Kidney (tissue), 22 donors: ENCODE measurements at places on chromosomes 3 and 15. TPM values are rescaled to one million over a fixed set of nuclear protein-coding genes. Genes with fewer than 3 reads are reported as not detected.

Gene TMEM207
- total RNA-seq: not detected

DNA sequence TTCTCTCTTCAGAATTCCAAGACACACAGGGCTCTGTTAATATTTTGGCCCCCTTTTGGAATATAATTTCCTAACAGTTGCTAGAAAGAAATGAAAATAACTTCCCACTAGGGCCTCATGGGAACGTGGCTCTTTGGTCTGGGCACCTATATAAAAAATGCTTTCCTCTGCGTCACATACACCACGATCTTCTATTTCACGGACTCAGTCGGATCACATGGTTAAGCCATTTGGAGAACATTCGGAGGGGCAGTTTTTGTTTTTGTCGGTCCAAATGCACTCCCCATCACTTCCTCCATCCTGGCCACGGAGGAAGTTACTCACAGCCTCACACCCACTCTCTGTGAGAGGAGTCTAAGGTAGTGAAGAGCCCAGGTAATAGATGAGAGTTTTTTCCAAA is 21.0 kb downstream of the TMEM44 start:
- no peaks in the 10 kb centered on the region for H3K36me3 ChIP-seq
- no peaks in the 10 kb centered on the region for H3K27me3 ChIP-seq
- no peak overlapping the region for H3K4me3 ChIP-seq
- H3K4me1 ChIP-seq: no peaks in the 10 kb centered on the region

DNA sequence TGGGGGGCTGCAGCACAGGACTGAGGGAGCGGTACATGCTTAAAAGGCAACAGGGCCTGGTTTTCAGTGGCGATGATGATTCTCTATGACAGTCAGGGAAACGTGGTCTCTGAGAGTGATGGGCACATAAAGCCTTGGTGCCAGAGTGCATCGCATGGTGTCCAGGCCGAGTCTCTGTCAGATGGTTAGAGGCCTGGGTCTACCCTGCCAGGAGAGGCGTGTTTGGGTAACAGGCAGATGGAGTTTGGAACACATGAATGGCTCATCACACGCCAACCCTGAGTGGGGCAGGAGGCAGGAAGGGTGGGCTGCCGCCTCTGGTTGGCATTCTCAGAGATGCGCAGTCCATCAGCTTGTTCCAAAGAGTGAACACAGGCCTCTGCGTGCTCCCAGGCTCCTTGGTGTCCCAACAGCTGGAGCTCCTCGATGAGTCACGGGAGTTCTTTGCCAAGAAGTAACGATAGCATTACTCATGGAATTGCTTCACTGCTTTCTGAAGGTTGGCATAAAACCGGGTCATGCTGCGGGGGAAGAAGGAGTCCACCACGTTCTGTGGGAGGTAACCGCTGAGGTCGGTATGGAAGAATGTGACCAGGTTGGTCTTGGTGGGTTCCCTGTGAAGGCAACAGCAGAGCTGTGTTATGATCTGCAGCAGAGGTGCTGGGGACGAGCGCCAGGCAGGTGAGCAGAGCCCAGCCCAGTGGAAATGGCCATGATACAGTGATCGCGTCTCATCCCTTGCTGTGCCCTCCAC is 11.0 kb downstream of the STARD5 start:
- no peak for DNase-seq
- no peaks in the 10 kb centered on the region for H3K36me3 ChIP-seq
- no peak overlapping the region for H3K4me3 ChIP-seq
- H3K27ac ChIP-seq: peak overlapping the region; percentile 36
- H3K27me3 ChIP-seq: no peaks in the 10 kb centered on the region
- no peaks in the 10 kb centered on the region for H3K4me1 ChIP-seq

GRCh38 chr3:194352667-194353246 is 1.6 kb upstream of the CPN2 start:
- H3K4me3 ChIP-seq: no peak overlapping the region
- H3K27ac ChIP-seq: no peak overlapping the region
- no peaks in the 10 kb centered on the region for H3K36me3 ChIP-seq
- no peak for DNase-seq
- no peaks in the 10 kb centered on the region for H3K27me3 ChIP-seq

Gene CFAP20DC
- total RNA-seq: 3.2 TPM

Gene SPATA12
- total RNA-seq: not detected

DNA sequence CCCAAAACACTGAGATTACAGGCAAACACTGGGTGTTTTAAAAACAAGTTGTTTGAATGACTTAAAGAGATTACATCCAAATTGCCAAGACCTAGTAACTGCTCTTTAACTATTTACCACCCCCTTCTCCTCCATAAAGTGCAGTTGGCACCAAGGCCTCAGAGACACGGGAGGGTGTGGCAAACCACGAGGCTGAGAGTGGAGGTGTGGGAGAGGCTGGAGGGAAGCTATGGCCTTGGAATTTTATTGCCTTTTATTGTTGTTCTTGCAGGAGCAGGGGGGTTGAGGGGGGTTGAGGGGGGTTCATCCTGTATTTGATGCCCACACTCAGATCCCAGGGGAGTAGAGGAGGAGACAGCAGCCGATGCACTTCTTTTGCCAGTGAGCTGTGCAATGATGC is 75.9 kb upstream of the CTDSPL start:
- H3K36me3 ChIP-seq: no peaks in the 10 kb centered on the region
- no peak for DNase-seq
- no peak overlapping the region for H3K4me3 ChIP-seq
- peaks cover 11% of the 10 kb centered on the region for H3K4me1 ChIP-seq

DNA sequence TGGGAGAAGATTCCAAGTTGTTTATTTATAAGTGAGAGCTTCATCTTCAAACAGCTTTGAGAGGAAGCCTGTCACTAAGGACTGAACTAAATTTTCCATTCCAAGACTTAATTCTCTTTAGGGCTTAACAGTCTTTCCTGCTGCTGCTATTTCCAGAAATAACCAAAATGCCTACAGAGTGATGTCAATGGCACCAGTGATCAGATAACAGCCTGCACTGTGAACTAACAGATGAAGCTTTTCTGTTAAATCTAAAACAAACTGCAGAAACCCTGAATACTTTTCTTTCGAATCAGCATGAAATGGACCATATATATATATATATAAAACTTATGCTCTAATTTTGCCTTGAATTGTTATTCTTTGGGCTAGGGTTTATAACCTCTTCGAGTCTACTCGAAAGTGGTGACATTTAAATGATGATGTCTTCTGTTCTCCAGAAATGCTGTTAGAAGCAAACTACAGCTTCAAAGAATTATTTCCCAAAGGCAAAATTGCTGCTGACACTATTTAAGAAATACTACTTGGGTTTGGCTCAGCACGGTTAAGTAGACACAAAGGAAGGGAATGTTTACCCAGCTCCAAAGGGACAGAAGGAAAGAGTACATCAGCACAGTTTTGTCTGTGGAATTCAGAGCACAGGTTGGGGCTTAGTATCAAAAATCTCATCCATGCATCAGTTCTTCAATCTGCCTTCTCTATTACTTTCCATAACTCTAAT is 238.5 kb upstream of the LRRN1 start:
- no peak overlapping the region for H3K4me3 ChIP-seq
- no peak overlapping the region for H3K27ac ChIP-seq
- no peaks in the 10 kb centered on the region for H3K36me3 ChIP-seq

Gene CAMKV
- total RNA-seq: 0.16 TPM

GRCh38 chr3:178392511-178392926 is 143.7 kb upstream of the KCNMB2 start:
- no peaks in the 10 kb centered on the region for H3K36me3 ChIP-seq
- H3K4me3 ChIP-seq: no peak overlapping the region
- H3K27ac ChIP-seq: no peak overlapping the region
- no peaks in the 10 kb centered on the region for H3K4me1 ChIP-seq
- DNase-seq: peak; percentile 21
